ENCODE measurements at places on chromosomes 3 and 15. TPM values are rescaled to one million over a fixed set of nuclear protein-coding genes. Genes with fewer than 3 reads are reported as not detected.

RETNLB gene
- not detected for total RNA-seq

EOMES gene
- 1.3 TPM for total RNA-seq

PARP3 gene
- total RNA-seq: 10.8 TPM

RPSA gene
- total RNA-seq: 2,731 TPM

TRH gene
- not detected for total RNA-seq

SAMD7 gene
- total RNA-seq: not detected

CAMKV gene
- 0.40 TPM for total RNA-seq

FSTL1 gene
- total RNA-seq: 71.1 TPM

OR5H2 gene
- total RNA-seq: not detected

TLR9 gene
- total RNA-seq: 0.05 TPM

LYZL4 gene
- total RNA-seq: not detected

P4HTM gene
- 12.4 TPM for total RNA-seq

SKOR1 gene
- 0.05 TPM for total RNA-seq

USP19 gene
- 26.5 TPM for total RNA-seq

PLD1 gene
- 10.9 TPM for total RNA-seq

RPP25 gene
- 28.0 TPM for total RNA-seq

TMEM266 gene
- 0.09 TPM for total RNA-seq

MFGE8 gene
- total RNA-seq: 291 TPM

SEMA5B gene
- 0.21 TPM for total RNA-seq

CD96 gene
- 0.02 TPM for total RNA-seq

CGNL1 gene
- 1.2 TPM for total RNA-seq

IRAK2 gene
- 26.4 TPM for total RNA-seq

CD86 gene
- total RNA-seq: not detected
